Amniotic stem cell (primary cell): ENCODE measurements at places on chromosomes 4 and X.

GRCh38 chr4:147370881-147371280 lies 110.0 kb upstream of the EDNRA start:
- no peak for DNase-seq

DNA sequence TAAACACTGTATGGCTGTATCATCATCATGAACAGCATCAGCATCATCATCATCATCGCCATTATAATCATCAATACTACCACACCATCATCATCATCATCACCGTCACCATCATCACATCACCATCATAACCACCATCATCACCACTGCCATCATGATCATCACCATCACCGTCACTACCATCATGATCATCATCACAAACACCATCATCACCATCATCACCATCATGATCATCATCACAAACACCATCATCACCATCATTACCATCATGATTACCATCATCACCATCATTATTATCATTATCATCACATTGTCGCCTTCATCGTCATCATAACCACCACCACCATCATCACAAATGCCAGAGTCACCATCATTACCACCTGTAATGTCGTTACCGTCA lies 1196.9 kb downstream of the NLGN4X start:
- no peak for DNase-seq

- no peak for DNase-seq
Measured at GRCh38 chr4:11525085-11525484, 96.4 kb upstream of the HS3ST1 start.

DNA sequence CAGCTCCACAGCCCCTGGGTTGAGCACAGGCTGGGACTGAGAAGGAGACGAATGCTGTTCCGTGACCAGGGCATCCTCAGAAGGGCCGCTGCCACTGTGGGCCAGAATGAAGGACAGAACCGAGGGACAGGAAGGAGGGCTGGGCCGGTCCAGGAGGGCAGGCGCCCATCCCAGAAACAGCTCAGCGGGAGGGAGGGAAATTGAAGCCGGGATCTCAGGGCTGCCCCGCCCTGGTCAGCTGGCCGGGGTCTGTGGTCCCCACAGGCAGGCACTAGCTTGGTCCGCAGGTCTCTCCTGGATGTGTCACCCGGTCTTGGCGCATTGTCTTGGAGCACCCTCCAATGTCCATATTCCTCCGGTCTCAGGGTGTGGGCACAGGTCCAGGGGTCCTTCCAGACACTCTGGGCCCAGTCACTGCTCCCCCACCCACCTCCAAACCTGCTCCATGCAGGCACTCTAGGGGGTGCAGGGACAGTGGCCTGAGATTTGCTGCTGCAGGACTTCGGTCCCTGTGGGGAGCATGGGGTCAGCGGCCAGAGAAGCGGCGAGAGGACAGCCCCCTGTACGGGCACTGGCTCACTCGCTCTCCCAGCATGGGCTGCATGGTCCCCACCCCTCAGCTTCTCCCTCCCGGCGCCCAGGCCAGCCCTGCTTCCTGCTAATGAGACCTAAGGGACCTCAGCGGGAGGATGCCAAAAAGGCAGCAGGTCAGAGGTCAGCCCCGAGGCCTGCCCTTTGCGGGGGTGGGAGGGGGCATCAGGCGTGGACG lies 23.9 kb upstream of the MXD4 start:
- DNase-seq = no peak

- DNase-seq = no peak
Measured at GRCh38 chrX:133985164-133985966, at the start of gene GPC3. TSS of gene GPC3 (minus strand) at chrX:133985594.

- DNase-seq = no peak
Measured at GRCh38 chrX:8345473-8345872, 119.2 kb upstream of the VCX3B start.

GRCh38 chr4:39256436-39256835 lies 74.1 kb downstream of the WDR19 start:
- DNase-seq = no peak

DNA sequence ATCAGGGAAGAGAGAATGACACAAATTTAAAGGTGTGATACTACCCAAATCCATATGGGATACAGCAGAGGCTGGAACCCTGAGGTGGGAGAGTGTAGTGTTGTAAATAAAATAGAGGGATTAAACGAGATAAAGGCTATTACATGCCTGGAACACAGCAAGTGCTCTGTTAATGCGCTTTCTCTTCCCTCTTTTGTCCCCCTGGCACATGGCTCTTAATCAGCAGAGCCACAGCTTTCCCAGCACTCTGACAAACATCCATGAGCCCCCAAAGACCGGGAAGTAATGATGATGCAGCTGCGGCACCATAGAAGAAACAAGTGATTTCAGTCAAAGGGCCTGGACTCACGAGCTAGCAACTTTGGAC lies 85.9 kb downstream of the RASL11B start:
- no peak for DNase-seq

DNA sequence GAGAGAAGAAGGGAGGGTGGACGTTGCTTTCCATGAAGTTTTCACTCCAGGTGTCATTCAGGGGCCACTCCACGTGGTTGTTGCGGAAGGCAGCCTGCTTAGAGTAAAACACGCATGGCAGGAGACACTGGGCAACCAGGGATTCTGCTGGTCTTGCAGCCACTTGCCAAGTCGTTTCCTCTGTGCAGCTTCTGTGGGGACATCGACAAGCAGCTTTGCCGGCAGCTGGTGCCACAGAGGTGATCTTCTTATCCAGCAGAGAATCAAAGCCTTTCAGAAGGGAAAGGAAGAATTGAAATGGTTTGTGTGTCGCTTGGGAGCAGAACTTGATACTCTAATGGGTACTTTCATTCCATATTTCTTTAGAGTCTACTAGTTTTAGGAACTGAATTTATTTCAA lies 867.1 kb upstream of the TENM3 start:
- DNase-seq = no peak

DNA sequence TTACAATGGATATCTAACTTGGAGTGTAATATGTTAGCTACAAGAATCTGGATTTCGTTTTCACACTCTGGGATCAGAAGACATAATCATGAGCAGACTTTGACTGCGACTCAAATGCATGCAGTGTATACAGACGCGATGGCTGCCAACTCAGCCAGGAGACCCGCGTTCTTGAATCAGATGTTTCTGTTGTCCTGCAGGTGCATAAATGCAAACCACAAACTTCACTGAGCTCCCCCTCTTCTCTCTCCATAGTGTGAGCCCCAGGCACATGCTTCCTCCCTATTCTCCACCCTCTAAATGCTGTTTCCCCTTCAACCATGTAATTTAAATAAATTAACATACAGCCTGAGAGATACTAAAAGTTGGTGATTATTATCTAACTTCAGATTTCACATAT lies 347.9 kb downstream of the DCHS2 start:
- no peak for DNase-seq

- DNase-seq = no peak
Measured at GRCh38 chr4:41461780-41462307, 76.1 kb upstream of the LIMCH1 start.

DNA sequence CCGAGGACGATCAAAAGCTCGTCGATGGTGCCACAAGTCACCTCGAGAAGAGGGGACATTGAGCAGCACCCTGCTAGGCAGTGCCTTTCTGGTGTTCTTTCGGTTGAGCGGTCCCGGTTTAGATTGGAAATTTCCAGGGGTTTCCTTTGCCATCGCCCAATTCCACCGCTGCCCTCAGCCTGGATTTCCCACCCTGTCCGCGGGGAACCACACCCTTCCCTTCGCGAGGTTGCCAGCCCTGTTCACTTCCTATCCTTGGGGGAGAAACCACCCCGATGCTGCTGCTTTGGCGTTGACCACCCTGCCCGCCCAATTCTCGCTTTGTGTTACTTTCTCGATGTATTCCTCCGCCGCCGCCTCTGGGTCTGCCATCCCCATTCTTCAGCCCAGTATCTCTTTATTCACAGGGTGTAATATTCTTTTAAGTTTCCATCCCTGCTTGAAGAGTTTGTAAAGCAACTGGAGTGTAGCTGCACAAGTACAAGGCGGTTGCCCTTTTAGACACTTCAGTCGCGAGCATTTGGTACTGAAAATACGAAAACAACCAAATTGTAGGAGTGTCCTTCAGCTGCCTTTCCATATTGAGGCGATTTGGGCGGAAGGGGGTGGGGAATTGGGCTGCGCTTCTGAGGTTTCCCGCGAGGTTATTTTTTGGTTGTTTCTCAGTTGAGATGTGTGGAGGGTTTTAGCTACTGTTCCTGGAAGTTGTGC lies 1.1 kb downstream of the OGT start:
- no peak for DNase-seq

GRCh38 chr4:118784776-118785175 lies 51.1 kb downstream of the SEC24D start:
- no peak for DNase-seq

DNA sequence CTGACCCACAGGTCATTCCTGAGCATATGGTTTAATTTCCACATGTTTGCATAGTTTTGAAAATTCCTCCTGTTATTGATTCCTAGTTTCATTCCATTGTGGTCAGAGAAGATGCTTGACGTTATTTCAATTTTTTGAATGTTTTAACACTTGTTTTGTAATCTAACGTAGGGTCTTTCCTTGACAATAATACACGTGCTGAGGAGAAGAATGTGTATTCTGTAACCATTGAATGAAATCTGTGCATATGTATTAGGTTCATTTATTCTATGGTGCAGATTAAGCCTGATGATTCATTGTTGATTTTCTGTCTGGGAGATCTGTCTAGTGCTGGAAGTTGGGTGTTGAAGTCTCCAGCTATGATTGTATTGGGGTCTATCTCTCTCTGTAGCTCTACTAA lies 486.4 kb upstream of the RPS6KA3 start:
- no peak for DNase-seq
